Glomerular endothelial cell (primary cell): ENCODE measurements at places on chromosomes 13 and 19.

- DNase-seq: no peak
Measured at GRCh38 chr13:109212650-109213049, 573.7 kb downstream of the IRS2 start.

DNA sequence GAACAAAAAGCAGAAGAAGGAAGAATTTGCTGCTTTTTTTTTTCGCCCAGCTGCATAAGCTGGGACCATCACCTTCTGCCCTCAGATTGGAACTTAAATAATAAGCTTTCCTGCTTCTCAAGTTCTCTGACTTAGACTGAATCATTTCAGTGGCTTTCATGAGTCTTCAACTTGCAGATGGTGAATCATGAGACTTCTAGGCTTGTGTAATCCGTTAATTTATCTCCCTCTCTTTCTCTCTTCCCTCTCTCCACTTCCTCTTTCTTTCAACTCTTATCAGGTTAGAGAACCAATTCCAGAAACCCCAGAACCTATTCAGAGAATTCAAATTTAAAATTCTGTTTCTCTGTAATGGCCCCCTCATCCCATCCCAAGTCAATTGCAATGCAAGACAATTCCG lies 1153.7 kb downstream of the PCDH9 start:
- DNase-seq: no peak

DNA sequence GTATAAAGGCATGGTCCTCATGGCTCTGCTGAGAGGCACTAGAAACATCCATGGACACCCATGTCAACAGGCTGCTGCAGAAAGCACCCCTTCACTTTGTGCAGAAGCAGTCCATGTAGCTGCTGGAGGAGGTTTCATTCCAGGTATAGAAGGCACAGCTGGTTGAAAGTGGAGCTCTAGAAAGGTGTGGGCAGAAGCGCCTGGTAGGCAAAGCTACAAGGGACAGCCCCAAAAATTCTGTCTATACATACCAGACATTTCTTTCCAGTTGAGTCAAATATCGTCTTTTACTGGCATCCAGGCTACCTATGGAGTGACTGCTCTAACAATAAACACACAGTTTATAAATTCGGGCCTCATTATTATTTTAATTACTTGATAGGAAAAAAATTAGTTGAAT lies 129.3 kb downstream of the ENOX1 start:
- no peak for DNase-seq

GRCh38 chr13:90918536-90918935 lies 429.0 kb upstream of the MIR17HG start:
- no peak for DNase-seq

- no peak for DNase-seq
Measured at GRCh38 chr13:92510416-92510815, 716.2 kb upstream of the GPC6 start.

- no peak for DNase-seq
Measured at GRCh38 chr19:6065685-6066374, 44.5 kb downstream of the RFX2 start.

DNA sequence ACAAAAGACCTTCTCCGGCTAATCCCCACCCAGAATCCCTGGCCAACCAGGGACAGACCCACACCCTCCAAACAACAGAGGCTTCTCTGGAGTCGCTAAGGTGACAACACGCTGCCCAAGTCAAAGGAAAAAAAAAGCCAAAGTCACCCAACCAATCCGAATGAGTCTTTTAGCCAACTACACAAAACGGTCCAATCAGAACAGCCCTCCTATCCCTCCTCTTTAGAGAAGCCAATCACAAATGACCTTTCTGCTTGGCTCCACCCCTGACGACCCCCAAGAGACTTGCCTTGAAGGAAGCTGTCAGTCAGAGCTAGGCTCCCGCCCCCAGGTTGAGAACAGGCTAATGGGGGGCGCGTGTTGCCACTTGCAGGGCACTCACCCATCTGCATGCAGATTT lies 6.6 kb upstream of the FBXW9 start:
- no peak for DNase-seq

DNA sequence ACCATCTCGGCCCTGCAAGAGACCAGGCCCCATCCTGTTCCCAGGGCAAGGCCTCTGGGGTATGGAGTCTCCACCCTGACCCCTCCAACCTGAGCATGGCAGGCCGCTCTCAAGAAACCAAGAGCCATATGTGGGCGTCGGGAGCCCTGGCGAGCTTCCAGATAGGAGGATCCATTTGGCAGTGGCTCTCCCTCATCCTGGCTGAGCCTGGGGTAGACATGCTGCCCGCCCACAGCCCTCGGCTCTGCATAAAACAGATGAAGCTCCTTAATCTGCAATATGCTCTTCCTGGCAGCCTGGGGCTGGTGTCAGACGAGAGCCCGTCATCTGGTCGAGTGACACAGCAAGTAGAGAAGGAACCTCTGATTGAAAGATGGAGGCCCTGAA lies 6.1 kb downstream of the ATP13A1 start:
- no peak for DNase-seq

DNA sequence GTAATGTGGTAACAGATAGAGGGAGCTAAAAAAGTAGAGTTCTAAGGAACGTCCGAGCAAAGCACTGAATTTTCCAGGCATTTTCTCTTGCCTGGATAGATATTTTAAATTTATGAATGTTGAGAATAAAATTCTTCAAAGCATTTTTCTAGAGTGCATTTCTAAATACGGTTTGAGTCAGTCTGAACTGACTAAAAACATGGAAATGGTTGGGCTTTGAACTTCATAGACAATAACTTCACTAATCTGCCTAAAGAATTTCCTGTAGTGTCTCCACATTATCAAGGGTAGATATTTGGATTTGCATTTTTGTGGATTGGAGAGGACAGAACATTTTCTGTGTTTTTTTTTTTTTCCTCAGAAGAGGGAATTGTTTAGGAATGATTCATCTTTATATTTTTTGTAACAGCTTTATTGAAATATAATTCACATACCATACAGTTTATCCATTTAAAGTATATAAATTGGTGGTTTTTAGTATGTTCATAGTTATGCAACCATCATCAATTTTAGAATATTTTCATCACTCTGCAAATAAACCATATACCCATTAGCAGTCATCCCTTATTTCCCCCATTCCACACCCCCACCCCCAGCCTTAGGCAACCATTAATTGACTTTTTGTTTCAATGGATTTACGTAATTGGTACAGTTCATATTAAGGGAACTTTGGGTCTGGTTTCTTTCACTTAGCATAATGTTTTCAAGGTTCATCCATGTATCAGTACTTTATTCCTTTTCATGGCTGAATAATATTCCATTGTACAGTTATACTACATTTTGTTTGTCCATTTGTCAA lies 20.7 kb downstream of the GARRE1 start:
- DNase-seq: no peak

DNA sequence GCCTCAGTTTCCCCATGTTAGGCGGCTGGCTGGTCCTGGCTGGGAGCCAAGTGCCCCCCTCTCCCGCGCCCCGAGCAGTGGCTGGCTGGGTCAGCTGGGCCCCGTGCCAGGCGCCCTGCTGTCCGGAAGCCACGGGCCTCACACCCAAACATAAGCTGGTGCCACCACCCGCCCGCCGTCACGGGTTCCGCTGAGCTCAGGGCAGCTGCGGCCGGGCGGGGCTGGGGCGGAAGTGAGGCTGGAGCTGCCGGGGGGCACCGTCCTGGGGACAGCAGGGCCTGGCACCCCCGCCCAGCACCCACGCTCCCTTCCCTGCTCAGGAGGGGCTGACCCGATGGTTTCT lies 19.3 kb downstream of the HCN2 start:
- no peak for DNase-seq

- no peak for DNase-seq
Measured at GRCh38 chr19:29878973-29879654, 62.9 kb upstream of the URI1 start.

DNA sequence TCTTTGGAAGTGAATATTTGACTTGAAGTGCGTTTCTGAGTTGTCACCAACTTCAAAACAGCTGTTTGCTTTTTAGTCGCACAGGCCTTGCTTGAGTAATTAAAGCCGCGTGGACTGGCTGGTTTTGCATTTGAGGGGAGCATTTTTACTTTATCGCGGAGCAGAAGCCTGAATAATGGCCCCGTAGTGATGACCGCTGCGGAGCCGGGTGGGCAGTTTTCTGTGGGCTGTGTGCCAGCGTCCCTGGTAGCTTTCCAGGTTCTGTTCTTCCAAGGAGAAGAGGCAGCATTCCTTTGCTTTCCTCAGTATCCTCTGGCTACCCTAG lies 1.1 kb downstream of the NAA16 start:
- DNase-seq: no peak

GRCh38 chr19:35220315-35220921 lies 8.1 kb downstream of the FAM187B start:
- no peak for DNase-seq

GRCh38 chr19:22625266-22626035 lies 8.7 kb upstream of the ZNF492 start:
- no peak for DNase-seq

DNA sequence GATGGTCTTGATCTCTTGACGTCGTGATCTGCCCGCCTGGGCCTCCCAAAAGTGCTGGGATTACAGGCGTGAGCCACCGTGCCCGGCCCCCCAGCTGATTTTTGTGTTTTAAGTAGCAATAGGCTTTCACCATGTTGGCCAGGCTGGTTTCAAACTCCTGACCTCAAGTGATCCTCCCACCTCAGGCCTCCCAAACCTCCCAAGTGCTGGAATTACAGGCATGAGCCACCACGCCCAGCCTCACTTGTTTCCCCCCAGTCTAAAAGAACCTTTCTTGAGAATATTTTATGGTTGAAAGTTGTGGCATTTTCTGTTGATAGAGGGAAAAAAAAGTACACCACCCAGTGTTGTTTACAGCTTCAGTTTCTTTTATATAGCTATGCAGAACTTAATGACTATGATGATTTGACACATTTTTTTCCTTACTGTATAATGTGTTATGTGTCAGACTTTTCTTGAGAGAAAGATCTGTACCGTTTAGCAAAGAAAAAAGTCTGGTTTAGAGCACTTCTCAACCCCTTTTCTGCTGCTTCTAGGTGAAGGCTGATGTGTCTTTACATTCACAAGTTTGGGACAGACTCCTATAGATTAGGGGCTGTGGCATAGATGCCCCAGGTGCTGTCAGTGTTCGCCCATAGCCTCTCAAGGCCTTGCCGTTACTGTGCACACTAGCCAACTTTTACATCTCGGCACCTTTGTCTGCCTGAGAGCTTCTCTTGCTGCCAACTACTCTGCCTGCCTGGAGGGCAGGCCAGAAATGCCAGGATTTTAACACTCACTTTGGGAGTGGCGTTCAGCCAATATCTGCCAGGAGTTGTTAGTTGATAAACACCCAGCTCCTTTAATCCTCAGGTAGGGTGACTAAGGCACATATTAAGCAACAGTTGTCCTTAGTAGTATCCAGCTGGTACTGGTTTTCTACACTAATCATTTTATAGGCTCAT lies 33.0 kb downstream of the KCTD4 start:
- no peak for DNase-seq
